Osteoblast (primary cell): ENCODE measurements at places on chromosomes 5 and 9.
A peak's percentile ranks its signal among the peaks of the same experiment; 100 is the strongest.

GRCh38 chr5:165029099-165029870 is 1523.9 kb downstream of the MAT2B start:
- DNase-seq, result no peak

GRCh38 chr9:89442501-89442978 is 55.4 kb downstream of the SEMA4D start:
- DNase-seq, result peak; percentile 58

- no peak for DNase-seq
Measured at GRCh38 chr5:67413721-67414120, 217.1 kb upstream of the CD180 start.

DNA sequence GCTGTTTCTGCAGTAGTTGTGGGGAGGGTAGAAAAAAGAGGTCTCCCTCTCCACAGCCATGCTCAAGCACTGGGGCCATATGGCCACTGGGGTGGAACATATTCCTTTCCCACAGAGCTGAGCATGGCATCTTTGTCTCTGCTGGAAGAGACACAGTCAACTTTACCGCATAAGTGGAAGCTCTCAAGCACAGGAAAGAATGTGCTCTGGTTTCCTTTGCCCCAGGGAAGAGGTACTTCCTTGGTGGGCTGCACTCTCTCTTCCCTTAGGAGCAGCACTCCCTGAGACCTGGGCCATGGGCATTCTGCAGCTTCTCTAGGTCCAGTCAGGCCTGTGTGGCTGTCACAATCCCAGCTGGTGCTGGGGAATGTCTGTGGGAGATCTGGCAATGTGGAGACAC is 168.5 kb upstream of the ACTBL2 start:
- no peak for DNase-seq

- DNase-seq, result no peak
Measured at GRCh38 chr9:30796764-30797163, 1587.7 kb upstream of the ACO1 start.

DNA sequence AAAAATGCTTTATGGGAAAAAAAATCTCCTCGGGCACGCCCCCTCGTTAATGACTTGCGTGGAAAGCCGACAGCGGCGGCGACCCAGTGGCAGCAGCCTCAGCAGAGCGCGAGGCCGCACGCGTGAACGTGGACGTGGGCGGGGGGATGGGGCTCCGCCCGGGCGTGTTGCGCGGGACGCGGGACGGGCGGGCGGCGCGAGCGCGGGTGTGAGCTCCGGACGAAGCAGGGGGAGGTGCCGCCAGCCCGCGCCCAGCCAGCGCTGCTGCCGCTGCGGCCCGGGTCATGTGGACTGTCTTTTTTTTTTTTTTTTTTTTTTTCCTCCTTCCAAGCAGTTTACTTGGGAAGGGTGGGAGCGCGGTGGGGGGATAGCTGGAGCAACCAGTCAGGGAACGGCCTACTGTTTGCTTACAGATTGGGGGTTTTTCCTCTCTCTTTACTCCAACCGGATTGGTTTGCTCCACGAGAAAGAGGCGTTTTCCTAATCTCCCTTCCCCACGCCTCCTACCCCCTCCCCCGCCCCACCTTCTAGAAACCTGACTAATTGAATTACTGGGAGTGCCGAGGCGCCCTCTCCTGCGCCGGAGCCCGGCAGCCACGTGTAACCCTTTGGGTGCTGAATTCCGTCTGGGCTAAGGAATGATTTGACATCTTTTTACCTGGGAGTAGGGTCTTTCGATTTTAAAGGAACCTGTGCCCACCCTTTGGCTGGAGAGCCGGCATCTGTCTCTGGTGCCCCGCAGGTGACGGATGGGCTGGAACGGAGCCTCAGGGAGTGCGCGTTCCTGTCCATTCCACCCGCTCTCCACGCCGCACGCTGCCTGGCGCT is 1.7 kb upstream of the EFNA5 start:
- peak; percentile 97 for DNase-seq

GRCh38 chr5:52656569-52657246 is 131.0 kb upstream of the ITGA1 start:
- no peak for DNase-seq

GRCh38 chr5:82074950-82075349 is 103.1 kb downstream of the ATG10 start:
- DNase-seq, result no peak

DNA sequence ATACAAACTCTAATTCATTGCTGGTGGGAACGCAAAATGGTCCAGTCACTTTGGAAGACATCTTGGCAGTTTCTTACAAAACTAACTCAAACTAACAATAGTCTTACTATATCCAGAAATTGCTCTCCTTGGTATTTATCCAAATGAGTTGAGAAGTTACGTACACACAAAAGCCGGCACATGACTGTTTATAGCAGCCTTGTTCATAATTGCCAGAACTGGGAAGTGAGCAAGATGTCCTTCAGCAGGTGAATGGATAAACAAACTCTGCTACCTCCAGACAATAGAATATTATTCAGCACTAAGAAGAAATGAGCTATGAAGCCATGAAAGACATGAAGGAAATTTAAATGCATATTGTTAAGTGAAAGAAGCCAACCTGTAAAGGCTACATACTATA is 17.9 kb upstream of the GNAQ start:
- no peak for DNase-seq

GRCh38 chr5:31846934-31847333 is 208.0 kb downstream of the PDZD2 start:
- no peak for DNase-seq
